Activated CD4-positive, alpha-beta T cell treated with anti-CD3 and anti-CD28 coated beads for 48 hours (primary cell): ENCODE measurements at places on chromosomes 16 and 17.

- DNase-seq = no peak
These were observed 84.3 kb downstream of the KSR1 start for GRCh38 chr17:27540318-27541101.

GRCh38 chr16:368388-369158 lies 1.8 kb downstream of the MRPL28 start:
- no peak for DNase-seq

- DNase-seq = no peak
These were observed 9.4 kb downstream of the SGCA start for GRCh38 chr17:50175035-50175807.

DNA sequence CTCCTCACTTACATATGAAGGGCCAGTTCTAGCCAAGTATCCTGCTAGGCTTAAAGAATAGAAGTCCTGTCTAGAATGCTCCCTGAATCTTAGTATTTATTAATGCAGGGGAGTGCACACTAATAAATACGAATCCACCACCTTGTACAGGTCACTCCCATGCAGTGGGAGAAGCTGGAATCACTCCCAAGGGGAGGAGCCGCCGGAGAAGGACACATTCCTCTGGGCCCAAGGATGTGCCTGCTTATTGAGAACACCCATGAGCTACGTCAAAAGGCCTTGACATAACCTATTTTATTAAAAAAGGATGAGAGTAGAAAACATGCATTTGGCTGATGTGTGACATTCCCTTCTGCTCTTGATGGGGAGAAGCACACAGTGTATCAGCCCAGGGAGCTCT lies 223.5 kb downstream of the SPECC1 start:
- no peak for DNase-seq

DNA sequence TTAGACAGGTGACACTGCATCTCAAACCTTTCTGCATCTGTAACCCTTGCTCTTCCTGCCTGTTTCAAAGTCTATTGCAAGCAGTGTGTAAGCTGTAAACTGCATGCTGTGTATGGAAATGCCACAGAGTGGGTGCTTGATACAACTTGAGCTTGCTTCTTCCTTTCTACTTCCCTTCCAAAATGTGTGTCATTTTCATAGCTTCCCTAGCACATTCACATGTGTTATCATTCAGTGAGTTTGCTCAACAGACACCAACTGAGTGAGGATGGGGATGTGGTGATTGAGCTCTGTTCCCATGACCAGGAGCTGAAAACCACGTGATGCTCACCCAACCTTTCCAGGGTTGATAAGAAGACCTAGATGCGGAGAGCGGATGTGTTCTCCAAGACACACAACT lies 111.1 kb downstream of the VAT1L start:
- no peak for DNase-seq

DNA sequence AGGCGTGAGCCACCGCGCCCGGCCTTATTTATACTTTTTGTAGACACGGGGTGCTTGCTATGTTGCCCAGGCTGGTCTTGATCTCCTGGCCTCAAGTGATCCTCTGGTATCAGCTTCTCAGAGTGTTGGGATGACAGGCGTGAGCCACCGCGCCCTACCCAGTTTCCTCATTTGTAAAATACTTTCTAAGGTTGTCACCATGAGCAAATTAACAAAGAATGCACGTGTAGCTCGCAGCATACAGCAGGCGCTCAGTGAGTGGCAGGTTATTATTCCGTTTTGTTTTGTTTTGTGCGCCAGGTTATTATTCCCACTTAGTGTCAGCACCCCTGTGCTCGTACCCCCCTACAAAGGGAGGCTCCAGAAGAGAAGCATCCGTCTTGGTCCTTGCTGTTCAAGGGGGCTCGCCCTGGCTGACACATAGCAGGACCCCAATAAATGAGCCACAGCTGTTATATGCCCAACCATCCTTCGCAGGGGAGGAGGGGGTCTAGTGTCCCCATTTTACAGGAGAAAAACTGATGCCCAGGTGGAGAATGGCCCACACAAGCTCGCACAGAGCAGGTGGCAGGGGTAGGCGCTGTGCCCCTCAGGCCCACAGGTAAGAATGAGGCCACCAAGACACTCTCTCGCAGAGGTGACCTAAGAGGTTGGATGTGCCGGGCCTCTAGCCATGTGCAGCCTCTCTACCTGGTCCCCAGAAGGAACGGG lies 686 bp upstream of the MIEF2 start:
- no peak for DNase-seq

DNA sequence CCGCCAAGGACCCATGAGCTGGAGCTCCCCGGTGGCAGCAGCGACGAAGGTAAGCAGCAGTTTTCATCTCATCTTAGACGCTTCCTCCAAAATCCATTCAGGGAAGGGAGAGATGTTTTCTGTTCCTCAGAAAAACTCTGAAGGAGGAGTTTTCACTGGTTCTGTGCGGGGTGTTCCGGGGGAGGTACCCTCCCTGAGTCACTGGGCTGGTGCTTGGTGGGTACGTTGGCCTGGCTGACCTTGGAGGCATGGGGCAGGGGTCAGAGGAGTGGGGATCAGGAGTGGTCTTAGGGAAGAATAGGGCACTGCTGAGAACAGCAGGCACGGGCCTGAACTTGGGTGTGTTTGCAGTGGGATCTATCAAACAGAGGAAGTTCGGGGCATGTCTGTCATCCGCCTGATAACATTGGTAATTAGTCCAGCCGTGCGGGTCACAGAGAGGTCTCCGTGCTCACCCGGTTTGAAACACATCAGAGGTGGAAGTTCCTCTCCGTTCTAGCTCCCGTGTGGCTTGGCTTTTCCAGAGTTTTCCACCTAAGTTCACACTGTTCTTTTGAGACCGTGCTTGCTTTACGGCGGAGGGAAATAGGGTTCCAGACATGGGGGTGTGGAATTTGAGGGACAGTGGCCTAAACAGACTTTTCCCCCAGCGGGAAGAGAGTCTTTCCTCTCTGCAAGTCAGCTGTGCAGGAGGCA lies 59.6 kb upstream of the CIBAR2 start:
- DNase-seq = no peak

DNA sequence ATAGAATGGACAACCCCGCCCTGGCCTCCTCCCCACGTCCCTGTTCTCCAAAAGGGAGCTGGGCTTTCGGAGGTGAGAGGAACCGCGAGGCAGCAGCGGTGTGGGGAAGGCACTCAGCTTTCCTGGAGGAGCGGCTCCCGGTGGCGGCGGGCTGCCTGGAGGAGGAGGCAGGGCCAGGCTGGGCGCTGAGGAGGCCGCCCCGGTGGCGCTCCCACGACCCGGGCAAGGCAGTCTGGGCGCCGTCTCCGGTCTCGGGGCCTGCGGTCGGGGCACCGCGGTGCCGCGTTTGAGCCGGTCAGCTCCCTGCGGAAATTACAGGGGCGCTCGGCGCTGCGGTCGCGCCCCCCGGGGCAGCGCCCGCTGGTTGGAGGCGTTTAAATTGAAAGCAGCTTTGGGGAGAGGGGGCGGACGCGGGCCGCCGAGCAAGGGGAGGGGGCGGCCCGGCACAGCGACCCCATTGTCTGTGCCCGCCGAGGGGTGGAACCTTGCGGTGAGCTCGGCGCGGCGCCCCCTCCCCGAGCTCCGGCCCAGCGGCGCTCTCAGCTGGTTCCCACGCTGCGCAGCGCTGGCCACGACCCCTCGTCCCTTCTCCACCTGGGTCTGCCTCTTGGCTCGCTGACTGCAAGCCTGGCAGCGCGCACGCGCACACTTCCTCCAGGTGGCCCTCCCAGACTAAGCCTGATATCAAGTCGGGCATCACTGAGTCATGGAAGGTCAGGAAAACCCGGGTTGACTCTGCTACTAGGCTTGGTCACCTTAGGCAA lies 58.7 kb upstream of the DLX4 start:
- peak; percentile 59 for DNase-seq

- no peak for DNase-seq
These were observed 11.3 kb downstream of the RAI1 start for GRCh38 chr17:17692353-17693252.

GRCh38 chr17:5049314-5049841 lies 14.2 kb upstream of the SLC52A1 start:
- peak; percentile 45 for DNase-seq

GRCh38 chr16:81905277-81905676 lies 106.0 kb downstream of the SDR42E1 start:
- DNase-seq = no peak

DNA sequence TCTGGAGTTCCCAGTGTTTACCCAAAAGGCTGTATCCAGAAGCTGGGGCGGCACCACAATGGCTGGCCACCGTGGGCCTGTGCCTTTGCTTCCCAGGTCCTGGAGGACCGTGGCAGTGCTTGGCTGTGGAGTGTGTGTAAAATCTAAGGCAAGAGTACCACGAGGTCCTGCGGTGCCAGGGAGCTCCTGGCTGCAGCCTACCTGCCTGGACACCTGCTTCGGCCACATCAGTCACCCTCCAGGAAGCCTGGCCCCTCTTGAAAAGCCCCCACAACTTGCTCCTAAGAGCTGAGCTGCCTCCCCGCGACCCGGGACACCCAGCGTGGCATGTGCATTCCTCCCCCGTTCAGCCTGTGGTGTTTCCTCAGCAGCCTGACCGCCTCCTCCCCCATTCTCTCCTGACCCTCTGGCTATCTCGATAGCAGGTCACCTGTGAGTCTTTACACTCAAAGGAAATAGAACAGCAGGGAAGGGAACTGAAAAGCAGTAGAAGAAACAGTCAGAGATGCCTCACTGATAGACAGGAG lies 7.9 kb downstream of the TIMM22 start:
- DNase-seq = no peak

DNA sequence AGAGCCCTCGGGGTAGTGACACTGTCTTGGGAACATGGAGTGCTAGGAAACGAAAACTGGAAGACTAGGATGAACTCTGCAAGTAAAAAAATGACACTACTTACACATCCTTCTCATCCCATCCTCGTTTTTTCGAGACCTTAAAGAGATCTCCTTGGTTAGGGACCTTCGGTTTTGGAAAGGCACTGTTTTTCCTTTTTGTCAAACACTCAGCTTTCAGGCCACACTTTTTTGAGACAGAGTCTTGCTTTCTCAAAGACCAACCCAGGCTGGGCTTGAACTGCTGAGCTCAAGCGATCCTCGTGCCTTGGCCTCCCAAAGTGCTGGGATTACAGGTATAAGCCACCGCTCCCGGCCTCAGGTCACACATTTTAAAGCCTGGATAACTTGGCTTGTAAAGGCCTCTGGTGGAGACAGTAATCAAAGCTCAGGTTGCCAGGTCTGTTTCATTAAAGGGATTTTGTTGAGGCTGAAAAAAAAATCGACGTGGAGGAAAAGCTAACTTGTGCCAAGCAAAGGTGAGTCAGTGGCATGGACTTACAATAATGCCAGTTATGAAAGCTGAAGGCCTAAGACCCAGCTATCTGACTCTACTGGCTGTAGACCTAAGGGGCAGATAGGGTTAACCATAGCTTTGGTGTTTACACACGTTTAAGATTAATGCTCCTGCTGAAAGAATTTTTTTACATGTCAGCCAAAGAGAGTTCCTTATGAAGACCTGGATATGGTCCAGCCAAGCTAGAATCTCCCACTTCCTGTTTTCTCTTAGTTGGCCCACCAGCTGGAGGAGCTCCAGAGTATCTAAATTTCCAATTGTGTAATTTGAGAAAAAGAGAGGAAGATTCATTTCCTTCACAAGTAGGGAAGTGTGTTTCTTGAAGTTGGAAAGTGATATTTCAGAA lies 823 bp downstream of the NBR1 start:
- DNase-seq = peak; percentile 14

- DNase-seq = no peak
These were observed 23.7 kb upstream of the WSCD1 start for GRCh38 chr17:6046431-6046830.

- DNase-seq = no peak
These were observed 11.0 kb upstream of the CAMKK1 start for GRCh38 chr17:3903881-3904290.

DNA sequence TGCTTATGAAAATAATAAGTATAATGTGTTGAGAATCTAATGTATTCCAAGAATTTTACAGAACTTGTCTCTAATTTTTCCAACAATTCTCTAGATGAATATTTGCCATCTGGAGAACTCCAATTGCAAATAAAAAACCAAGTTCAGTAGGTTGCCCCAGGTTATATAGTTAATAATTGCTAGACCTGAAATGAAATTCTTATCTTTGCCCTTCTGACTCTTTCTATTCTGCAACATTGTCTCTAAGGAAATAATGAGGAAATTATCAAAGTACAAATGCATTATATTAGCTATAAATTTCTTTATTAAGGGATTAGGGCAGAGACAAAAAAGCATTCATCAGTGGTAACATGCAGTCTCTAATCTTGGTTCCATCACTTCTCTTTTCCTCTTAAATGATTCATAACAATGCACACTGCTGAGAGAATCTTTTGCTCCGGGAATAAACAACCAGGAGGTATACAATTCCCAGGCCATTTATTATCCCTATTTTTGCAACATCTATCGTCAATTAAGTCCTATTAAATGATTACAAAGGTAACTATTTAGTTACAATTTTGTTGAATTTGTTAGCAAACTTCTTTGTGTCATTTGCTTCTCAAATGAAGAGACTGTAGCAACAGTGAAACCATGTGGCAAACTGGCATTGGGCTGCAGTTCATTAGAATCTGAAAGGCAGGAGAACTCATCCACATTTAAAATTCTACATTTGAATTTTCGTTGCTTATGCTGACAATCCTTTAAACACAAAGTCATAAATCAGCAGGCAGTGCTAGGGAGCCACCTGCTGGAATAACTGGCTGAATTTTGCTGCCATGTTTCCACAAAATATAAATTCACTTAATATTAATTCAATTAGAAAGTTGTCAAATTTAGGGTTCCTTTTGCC lies 349.6 kb downstream of the KIF2B start:
- no peak for DNase-seq

GRCh38 chr17:59287452-59287851 lies 44.0 kb upstream of the YPEL2 start:
- DNase-seq = no peak

- DNase-seq = no peak
These were observed 39.2 kb downstream of the NT5M start for GRCh38 chr17:17342242-17342945.

- DNase-seq = no peak
These were observed 14.7 kb downstream of the TMC5 start for GRCh38 chr16:19432429-19432828.

- no peak for DNase-seq
These were observed 20.5 kb downstream of the ERN1 start for GRCh38 chr17:64109400-64109799.

DNA sequence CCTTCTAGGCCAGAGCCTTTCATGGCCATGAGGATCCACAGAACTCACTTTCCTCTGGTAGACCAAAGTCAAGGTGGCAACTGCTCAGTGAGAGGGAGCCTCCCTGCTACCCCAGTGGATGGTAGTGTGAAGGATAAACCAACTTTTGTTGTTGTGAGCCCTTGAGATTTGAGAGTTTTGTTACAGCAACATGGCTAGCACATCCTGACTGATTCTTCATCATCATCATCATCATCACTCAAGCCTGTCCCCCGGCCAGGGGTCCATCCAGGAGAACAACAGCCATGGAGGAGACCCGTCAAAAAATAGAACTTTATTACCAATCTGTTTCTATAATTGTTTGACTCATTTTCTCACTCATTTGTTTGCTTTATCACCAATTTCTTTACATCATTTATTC lies 23.7 kb downstream of the RAI1 start:
- no peak for DNase-seq

GRCh38 chr16:15494236-15494635 lies 59.8 kb downstream of the BMERB1 start:
- no peak for DNase-seq

GRCh38 chr16:1980030-1980769 lies 1.1 kb downstream of the NOXO1 start:
- peak; percentile 36 for DNase-seq
